Activated naive CD4-positive, alpha-beta T cell (primary cell): ENCODE measurements at places on chromosomes 2 and 18.
A peak's percentile ranks its signal among the peaks of the same experiment; 100 is the strongest.

DNA sequence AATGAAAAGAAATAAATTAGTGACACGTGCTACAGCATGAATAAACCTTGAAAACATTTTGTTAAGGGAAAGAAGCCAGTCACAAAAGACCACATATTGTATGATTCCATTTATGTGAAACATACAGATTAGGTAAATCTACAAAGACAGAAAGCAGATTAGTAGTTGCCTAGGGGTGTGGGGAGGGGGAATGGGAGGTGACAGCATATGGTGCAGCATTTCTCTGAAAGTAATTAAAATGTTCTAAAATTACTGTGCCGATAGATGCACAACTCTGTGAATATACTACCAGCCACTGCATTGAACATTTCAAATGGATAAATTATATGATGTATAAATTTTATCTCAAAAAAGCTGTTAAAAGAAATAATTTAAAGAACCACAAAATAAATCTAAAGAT lies 161.0 kb downstream of the TRIB2 start:
- DNase-seq: no peak

DNA sequence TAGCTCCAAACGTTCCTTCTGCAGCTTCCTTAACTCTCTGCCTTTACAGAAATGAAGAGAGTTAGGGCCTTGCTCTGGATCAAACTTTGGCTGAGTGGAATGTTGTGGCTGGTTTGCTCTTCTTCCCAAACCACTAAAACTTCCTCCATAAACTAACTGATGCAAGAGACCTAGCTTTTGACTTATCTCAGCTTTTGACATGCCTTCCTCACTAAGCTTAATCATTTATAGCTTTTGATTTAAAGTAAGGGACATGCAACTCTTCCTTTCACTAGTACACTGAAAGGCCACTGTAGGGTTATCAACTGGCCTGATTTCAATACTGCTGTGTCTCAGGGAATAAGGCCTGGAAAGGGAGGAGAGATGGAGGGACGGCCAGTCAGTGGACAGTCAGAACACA lies 8.3 kb downstream of the PXDN start:
- DNase-seq: no peak

DNA sequence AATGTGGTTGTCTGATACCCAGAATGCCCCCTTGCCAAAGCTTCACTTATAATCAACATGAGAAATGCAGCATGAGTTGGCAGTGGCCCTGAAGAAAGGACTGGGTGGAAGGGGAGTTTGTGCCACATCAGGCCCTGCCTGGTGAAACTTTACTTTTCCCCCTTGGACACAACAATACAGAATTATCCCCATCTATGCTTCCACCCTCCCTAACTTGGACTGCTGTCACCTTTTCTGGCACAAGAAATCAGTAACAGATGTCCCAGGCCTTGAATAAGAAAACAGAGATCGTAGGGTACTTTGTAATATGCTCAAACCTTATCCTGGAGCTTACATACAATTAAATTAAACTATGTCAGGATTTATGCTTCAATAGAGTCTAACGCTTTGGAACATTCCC lies 128.9 kb upstream of the SATB2 start:
- DNase-seq: no peak

GRCh38 chr2:191030521-191031154 lies 16.7 kb upstream of the STAT1 start:
- DNase-seq: peak; percentile 10

DNA sequence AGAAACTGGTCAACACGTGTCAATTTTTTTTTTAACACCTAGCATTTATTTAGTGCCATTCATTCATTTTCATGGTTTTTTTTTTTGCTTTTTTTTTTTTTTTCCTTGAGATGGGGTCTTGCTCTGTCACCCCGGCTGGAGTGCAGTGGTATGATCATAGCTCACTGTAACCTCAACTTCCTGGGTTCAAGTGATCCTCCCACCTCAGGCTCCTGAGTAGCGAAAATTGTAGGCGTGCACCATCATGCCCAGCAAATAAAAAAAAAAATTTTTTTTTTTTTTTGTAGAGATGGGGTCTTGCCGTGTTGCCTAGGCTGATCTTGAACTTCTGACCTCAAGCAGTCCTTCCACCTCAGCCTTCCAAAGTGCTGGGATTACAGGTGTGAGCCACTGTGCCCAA lies 21.1 kb downstream of the USP14 start:
- DNase-seq: no peak
